ENCODE measurements at places on chromosomes 2 and 18.

- DNase-seq: no peak
Observed at GRCh38 chr2:100106460-100106859, 35.9 kb downstream of the AFF3 start.

- no peak for DNase-seq
Observed at GRCh38 chr2:179952658-179953057, 54.4 kb downstream of the CWC22 start.

GRCh38 chr18:51137026-51137729, 60.3 kb downstream of the MEX3C start:
- DNase-seq: no peak

GRCh38 chr18:34039611-34040010, 185.1 kb downstream of the NOL4 start:
- DNase-seq: no peak

- DNase-seq: no peak
Observed at GRCh38 chr2:202762556-202762955, 109.0 kb downstream of the ICA1L start.

DNA sequence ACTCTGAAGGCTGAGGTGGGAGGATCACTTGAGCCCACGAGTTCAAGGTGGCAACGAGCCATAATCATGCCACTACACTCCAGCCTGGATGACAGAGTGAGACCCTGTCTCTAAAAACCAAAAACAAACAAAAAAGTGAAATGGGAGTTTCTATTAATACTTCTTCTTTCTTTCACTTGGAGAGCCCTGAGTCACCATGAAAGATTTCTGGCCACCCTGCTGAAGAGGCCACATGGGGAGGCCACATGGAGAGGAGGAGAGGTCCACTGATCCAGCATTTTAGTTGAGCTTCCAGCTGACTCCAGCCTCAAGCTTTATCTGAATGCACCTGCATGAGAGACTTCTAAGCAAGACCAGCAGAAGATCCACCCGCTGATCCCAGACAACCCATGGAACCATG, 74.2 kb upstream of the LAPTM4A start:
- DNase-seq: no peak

DNA sequence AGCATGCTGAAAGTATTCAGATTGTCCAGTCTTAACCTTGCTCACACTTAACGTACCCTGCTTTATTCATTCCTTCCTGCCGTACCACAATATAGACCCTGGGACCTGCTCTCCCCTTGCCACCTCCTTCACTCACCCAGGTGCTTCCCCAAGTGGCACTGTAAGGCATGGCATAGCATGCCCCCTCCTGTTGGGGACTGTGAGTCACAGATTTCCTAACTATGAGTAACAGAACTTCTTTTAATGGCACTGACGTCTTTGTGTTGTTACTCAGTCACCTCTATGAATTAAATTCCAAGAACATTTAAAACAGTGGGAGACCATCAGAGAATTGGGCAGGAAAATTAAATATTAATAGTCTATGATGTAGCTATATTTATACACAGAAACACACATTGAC, 117.2 kb downstream of the CTNNA2 start:
- DNase-seq: no peak

- no peak for DNase-seq
Observed at GRCh38 chr18:50679056-50679455, 119.2 kb downstream of the MAPK4 start.

DNA sequence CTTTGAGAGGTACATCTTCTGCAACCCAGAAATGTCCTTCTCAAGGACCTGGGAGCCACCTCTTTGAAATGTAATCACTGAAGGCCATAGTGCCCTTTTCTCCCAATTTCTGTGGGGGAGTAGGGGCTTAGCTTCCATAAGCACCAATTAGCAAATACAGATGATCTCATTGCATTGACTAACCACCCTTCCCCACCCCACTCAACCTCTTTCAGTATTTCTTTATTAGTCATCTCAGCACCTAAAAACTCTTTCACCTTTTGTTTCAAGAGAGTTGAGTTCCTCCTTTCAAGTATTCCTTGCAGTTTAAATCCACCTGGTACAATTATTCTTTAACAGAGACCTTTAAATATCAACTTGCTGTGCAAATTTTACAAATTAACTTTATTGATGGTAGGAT, 1011.8 kb upstream of the CDH2 start:
- no peak for DNase-seq

- DNase-seq: peak; percentile 50
Observed at GRCh38 chr2:232013701-232014353, 52.3 kb downstream of the DIS3L2 start.

GRCh38 chr2:238914648-238915015, 66.7 kb downstream of the TWIST2 start:
- peak; percentile 18 for DNase-seq

GRCh38 chr18:10135302-10135926, 221.6 kb downstream of the VAPA start:
- peak; percentile 69 for DNase-seq

- no peak for DNase-seq
Observed at GRCh38 chr2:33478968-33479731, 2.7 kb downstream of the RASGRP3 start.

- DNase-seq: no peak
Observed at GRCh38 chr2:51516667-51517066, 484.7 kb upstream of the NRXN1 start.

DNA sequence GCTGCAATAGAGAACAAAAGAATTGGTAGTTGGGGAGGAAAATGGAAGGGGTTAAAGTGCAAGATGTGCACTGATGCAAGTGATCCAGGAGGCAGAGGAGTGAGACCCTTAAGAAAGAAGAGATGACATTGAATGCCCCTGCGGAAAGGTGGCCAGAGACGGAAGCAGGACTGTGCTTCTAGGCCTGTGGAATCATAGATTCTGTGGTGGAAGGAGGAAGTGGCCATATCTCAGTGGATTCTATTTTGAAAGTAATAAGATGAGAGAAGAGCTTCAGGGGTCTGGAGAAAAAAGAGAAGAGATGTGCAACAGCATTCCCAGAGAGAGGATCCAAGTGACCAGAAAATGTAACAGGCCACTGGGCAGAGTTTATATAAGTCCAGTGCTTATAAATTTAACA, 18.6 kb upstream of the GYPC start:
- no peak for DNase-seq

DNA sequence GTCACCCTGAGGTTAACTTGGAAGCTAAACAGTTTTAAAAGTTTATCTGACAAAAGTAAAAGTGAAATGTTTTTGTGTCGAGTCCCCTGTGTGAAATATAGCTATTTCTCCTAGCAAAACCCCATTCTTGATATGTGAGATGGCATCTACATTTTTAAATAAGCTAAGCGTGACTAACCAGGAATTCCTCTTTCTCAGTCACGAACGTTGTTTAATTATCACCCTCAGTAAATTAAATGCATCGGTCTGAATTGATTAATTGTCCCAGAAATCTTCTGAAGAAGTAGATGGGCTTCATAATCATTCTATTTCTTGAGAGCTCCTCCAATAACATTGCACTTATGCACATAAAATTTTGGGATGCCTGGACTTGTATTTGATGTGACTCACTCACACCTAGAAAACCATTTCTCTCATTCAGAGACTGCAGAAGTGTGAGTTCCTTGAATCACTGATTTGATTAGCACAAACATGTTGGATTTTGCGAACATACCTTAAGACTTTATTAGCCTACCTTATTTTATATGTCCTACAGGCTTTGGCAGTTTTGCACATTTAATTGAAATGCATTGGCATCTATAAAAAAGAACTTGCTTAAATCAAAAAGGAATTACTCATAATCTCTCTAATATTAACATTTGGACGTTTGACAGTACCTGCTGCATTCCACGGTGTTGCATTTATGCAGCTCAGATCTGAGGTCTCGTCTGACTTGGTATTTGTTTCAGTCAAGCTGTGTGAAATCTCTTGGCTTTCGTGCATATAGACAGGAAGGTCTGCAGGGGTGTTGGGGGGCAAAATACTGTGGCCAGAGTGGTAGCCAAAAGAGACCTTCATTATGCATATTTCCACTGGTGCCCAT, 475.2 kb downstream of the EPHA4 start:
- DNase-seq: no peak

DNA sequence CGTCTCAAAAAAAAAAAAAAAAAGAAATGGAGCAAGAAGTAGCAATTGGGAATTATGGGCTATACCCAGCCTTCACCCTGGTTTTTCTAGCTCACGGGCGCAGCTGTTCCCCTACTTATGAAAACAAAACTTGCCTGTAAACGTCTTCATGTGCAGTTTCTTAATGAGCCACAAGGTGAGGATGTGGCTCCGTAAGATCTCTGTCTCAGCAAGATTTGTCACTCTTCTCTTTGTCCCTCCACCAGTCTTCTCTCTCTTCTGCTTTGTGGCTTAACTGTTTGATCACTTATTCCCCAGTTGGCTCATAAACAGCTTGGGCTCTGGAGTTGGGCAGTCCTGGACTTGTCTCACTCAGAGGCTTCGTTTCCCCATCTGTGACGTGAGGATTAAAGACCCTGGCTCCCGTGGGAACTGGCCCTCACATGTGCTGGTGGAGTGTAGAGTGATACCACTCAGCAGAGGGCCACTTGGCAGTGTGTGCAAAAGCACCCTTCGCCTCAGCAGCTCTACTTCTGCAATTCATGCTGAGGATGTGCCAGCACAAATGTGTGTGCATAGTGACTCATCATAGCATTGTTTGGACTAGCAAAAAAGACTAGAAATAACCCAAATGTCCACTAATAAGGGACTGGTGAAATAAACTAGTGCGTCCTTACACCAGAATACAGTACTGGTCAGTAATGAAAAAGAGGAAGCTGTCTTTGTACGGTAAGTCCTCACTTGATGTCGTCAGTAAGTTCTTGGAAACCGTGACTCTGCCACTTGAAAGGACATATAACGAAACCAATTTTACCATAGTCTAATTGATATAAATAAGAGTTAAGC, 8.7 kb downstream of the CEP68 start:
- DNase-seq: peak; percentile 90

- DNase-seq: no peak
Observed at GRCh38 chr2:235721625-235722024, 227.8 kb downstream of the AGAP1 start.

DNA sequence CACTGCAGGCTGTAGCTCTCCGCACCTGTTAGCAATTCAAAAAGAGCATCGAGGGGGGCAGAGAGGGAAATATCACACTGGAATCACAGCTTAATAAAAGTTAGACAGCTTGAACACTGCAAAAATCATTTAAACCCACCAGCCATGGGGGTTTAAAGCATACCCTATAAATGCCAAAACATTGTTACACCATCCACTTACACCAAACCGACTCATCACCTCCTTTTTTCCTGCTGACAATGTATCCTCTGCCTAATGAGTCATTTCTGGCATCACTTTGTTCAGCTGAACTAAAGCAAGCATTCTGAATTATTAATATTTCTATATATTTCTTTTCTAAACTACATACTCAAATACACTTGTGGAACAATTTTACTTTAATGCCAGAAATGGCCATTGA, 21.6 kb downstream of the MC4R start:
- no peak for DNase-seq

GRCh38 chr2:117126656-117127055, 687.8 kb upstream of the DDX18 start:
- DNase-seq: no peak

- no peak for DNase-seq
Observed at GRCh38 chr18:37582261-37582660, 16.7 kb upstream of the CELF4 start.

- no peak for DNase-seq
Observed at GRCh38 chr2:223396993-223397392, 205.2 kb downstream of the SCG2 start.

- DNase-seq: peak; percentile 34
Observed at GRCh38 chr18:74196220-74197119, 48.1 kb downstream of the TIMM21 start.

- DNase-seq: no peak
Observed at GRCh38 chr2:3780477-3781402, 77.4 kb downstream of the DCDC2C start.

DNA sequence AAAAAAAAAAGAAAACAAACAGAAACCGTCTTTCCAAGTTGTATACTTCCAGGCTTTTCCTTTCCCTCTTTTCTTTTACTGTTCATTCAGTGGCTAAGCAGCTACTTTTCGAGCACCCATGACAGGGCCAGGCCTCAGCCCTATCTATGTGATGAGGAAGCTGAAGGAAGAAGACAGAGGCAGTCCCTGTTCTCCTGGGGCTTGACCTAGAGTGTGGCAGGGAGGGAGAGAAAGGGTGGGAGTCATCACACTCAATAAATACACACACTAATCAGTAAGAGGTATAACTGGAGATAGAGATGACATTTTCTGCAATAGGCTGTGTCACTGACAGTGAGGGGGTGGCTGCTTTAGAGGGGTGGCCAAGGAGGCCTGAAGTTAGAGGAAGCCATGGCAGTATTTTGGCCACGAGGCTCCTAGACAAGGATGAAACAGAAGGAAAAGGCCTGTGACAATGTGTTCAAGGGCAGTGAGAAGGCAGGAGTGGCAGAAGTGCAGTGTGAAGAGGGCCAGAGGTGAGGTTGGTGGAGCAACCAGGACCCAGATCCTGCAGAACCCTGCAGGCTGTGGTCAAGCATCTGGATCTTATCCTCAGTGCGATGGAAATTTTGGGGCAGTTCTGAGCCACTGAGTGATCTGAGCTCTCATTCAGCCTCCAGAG, 131.8 kb upstream of the TTC39C start:
- DNase-seq: no peak

GRCh38 chr2:216142540-216142939, 33.4 kb downstream of the XRCC5 start:
- DNase-seq: peak; percentile 16

DNA sequence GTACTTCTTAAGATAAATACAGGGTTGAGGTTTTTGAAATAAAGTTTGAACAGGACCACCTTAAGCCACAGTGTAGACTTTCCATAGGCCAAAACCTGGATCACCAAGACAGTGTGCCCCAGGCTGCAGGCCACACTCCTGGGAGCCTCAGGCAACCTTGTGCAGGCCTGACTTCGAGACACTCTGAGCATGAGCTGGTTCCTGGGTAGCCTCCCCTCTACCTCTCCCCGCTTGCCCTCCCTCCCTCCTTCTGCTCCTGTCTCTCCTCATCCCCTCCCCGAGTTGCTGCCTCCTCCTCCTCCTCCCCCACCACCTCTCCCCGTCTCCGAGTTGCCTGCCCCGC, 10.6 kb upstream of the PROC start:
- no peak for DNase-seq

DNA sequence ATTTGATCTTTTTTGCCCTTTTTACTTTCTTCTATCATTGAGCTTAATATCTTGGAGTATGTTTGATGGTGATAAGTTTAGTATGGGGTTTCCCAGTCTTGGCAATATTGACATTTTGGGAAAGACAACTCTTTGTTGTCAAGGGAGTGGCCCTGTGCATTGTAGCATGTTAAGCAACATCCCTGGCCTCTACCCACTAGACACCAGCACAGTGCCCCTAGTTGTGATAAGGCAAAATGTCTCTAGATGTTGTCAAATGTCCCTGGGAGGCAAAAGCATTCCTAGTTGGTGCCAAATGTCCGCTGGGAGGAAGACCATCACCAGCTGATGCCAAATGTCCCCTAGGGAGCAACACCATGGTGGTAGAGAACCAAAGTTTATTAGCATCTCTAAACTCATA, 28.2 kb downstream of the GULP1 start:
- DNase-seq: no peak

GRCh38 chr2:67752969-67753368, 309.8 kb downstream of the C1D start:
- DNase-seq: no peak

All from stromal cell of bone marrow (primary cell).